MCF 10A (cell line): ENCODE measurements at places on chromosomes 5 and 9.

- no peak for DNase-seq
Observed at GRCh38 chr9:129053020-129053419, 16.6 kb downstream of the MIGA2 start.

DNA sequence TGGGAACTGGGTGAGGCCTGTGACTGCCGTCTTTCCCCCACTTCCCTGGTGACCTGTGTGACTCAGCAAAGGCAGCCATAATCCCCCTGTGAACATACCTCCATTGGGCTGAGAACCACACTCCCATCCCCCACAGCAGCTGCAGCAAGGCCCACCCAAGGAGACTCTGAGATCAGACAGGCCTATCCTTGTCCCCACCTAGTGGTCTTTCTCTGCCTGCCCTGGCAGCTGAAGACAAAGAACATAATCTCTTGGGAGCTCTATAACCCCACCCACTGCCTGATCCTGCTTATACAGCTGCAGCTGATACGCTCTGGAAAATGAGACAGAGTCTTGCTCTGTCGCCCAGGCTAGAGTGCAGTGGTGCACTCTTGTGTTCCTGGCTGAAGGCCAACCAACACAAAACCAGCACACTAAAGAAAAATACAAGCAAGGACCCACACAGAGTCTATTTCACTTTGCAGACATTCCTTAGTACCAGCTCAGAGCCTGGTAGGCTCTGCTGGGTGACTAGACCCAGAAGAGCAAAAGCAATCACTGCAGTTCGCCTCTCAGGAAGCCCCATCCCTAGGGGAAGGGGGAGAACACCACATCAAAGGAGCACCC is 106.7 kb downstream of the MCTP1 start:
- peak; percentile 76 for DNase-seq

- DNase-seq: peak; percentile 94
Observed at GRCh38 chr5:139985733-139986132, 57.4 kb downstream of the NRG2 start.

DNA sequence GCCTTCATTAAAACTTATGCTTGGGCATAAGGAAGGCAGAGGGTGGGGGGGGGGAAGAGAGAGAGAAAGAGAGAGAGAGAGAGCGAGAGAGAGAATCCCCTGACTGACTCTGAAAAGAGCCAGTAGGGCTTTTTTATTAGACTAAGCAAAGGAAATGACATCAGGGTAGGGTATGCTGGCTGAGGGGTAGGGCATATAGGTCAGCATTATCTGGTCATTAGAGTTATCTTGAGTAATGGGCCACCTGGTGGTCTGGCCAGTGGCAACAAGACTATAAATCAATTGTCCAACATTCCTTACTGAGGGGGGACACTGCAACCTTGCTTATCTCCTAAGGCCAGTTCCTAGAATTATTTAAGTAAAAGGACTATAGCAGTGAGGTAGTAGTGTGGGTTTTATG is 67.2 kb downstream of the TSSK1B start:
- DNase-seq: no peak

DNA sequence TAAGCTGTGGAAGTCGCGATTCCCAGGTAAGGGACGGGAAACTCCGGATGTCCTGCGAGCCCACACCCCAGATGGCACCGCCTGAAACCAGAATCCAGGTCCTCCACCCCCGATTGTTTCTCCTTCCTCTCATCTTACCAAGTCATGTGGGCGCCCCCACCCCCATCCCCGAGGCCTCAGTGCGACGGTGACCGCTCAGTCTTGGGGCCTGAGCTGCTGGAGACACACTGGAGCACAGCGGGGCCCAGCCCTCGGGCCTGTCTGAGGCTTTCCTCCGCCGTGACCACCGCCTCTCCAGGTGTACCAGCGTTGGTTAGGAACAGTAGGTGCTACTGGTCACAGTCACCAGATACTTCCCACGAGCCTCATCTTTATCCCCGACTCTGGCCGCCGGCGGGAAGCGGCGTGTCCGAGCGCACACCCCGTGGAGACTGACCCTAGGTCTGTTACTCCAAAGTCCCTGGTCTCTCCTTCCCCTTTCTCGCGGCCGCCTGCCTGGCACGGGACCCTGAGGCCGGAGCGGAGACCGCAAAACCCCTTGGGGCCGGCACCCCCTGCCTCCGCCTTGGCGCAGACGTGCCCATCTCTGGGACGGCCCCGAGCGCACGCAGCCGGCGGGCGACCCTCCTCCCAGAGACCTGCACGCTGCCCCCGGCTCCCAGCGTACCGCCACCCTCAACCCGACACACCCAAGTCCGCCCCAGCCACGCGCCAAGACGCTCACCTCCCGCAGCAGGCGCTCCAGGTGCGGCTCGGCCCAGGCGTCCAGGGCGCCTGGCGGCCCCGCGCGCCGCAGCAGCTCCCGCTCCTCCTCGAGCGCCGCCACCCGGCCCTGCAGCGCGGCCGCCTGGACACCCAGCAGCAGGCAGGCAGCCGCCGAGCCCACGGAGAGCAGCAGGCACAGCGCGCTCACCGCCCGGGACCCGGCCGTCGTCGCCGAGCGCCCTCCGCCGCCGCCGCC is 733 bp downstream of the COL23A1 start:
- DNase-seq: no peak

GRCh38 chr9:69308206-69308931 is 16.6 kb upstream of the ENTREP1 start:
- DNase-seq: no peak

DNA sequence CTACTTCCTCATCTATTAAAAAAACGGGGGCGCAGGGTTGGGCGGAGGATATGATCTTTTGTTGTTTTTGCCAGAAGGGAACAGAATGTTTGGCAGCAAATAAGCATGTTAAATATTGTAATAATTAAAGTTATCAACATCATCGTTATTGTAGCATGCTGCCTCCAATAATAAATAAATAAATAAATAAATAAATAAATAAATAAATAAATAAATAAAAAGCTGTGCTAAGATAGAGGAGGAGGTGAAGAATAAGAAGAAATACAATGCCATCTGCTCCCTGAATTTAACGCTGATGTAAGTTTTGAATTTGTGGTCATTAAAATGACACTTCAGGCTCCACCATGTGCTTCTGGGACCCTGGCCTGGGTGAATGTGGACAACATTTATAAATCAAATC is 508.0 kb upstream of the TNC start:
- DNase-seq: no peak

DNA sequence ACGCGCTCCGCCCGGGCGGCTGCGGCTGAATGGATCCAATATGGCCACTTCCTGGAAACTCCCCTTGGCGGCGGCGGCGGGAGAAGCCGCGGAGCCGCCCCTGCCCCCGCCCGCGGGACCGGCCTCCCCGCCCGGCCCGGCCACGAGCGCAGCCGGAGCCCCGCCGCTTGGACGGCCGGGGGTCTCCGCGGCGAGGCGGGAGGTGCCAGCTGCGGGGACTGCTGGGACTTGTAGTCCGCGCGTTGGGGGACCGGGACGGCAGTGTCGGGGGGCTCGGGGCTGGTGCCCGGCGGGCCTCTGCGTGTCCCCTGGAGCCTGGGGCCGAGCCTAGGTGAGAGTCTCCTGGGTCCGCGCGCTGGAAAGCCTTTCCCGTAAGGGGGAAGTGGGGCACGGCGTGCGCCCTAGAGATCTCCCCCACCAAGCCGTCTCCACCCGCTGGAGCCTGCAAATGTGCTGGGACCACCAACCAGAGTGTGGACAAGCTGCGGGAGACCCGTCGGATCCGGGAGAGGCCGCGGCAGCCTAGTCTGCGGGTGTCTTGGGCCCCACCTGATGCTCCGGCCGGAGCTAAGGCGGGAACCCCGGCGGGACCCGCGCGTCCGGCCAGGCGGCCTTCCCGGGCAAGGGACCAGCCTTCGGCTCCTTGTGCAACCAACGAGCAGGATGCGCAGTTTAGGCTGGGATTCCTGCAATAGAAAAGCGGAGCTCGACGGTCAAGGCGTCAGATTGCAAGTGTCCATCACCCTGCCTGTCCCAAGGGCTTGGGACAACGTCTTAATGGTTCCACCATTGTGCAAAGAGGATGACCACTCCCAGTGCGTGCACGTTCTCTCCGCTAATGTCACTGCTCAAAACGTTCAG is at the start of gene SEPTIN8:
SEPTIN8 (minus strand) TSS at position 31 of the 861 bp plus-strand sequence. CDS start 102 bp downstream, outside the sequence.
- DNase-seq: peak; percentile 55

GRCh38 chr9:116312221-116312620 is 158.6 kb downstream of the PAPPA start:
- DNase-seq: no peak

DNA sequence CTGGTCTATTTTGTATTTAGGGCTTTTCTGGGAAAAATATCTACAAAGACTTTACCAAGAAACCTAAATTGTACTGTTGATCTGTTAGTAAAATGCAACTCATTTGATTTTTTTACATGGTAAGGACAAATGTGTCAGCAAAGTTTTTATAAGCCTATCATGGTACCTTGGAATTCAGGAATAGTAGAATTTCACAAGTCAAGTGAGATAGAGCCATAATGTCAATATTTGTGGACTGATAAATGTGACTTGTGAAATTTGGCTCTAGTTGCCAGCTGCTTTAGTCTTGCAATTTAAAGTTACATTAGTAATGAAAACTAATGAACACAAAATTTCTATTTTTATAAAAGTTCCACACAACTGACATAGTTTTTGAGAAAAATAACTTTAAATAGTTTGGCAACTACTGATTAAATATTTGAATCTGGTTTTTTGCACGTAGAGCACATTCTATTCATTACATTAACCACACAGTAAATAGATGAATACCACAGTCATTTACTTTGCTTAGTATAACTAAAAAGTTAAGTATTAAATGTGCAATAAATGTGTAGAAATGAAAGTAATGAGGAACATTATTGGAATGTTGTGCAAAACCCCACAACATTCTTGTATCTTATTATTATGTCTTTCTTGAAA is 41.2 kb upstream of the RIOK2 start:
- no peak for DNase-seq

DNA sequence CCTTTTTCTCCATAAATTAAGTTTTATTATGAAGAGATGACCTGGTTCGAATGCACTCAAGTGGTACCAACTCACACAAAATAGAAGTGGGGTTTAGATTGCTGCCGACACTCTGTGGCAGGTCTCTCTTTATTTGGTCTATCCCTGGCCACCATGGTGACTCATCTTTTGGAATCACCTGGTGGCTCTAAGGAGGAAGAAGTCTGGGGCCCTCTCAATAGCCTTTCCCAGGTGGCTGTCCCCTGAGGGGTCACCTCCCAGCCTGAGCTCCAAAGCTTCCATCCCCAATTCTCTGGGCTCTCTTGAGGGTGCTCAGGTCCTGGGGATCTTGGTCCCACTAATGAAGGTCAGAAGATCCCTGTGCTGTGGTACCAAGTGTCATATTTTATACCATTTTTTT is 136.8 kb downstream of the MVB12B start:
- DNase-seq: no peak

- no peak for DNase-seq
Observed at GRCh38 chr5:32233220-32233695, 59.1 kb upstream of the GOLPH3 start.

- no peak for DNase-seq
Observed at GRCh38 chr5:125813221-125813974, 609.8 kb upstream of the GRAMD2B start.

DNA sequence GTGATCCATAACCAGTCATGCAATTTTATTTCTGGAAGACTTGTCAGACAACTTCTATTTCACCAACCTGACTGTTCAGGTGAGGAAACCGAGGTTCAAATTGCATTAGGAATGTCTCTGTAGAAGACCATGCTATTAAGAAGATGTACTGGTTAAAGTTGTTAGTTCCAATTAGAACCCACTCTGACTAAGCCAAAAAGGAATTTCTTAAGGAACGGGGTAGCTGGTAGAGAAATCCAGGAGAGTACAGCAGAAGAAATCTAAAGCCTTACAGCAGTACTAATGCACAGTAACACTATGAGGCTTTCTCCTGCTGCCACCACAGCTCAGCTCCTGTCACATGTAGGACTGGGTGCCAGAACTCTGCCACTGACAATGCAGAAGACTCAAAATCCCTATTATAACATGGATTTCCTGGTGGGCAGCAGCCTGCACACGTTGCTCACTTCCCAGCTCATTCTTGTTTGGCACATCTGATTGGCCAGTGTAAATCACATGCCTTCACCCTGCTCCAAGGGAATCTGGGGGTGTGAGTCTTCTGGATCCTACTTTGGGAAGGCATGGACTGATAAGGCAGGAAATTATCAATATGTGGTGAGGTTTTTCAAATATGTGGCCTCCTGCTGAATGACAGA is 37.1 kb downstream of the CAST start:
- no peak for DNase-seq

GRCh38 chr5:179762079-179762780 is 29.6 kb downstream of the MAML1 start:
- peak; percentile 46 for DNase-seq

- DNase-seq: peak; percentile 92
Observed at GRCh38 chr9:136551401-136552116, 5.7 kb upstream of the NOTCH1 start.
